ENCODE measurements at places on chromosomes 5 and 9. TPM values are rescaled to one million over a fixed set of nuclear protein-coding genes. Genes with fewer than 3 reads are reported as not detected.

- no peak overlapping the region for H3K4me3 ChIP-seq
- H3K27me3 ChIP-seq, result peaks cover 12% of the 10 kb centered on the region
- no peaks in the 10 kb centered on the region for H3K4me1 ChIP-seq
- DNase-seq, result no peak
- H3K36me3 ChIP-seq, result no peaks in the 10 kb centered on the region
- no peak overlapping the region for H3K27ac ChIP-seq
Observed at GRCh38 chr5:143770450-143770849, 41.5 kb upstream of the HMHB1 start.

GRCh38 chr9:2109069-2109650 lies 94.0 kb downstream of the SMARCA2 start:
- no peak overlapping the region for H3K4me3 ChIP-seq
- DNase-seq, result no peak
- H3K27ac ChIP-seq, result no peak overlapping the region

The PCDHA3 gene
- not detected for total RNA-seq

- no peaks in the 10 kb centered on the region for H3K36me3 ChIP-seq
- H3K27me3 ChIP-seq, result no peaks in the 10 kb centered on the region
- peak overlapping the region; percentile 2 for H3K4me3 ChIP-seq
- no peak overlapping the region for H3K27ac ChIP-seq
- DNase-seq, result no peak
- peaks cover 5% of the 10 kb centered on the region for H3K4me1 ChIP-seq
Observed at GRCh38 chr5:62093976-62094375, 212.0 kb upstream of the KIF2A start.

GRCh38 chr5:65076251-65076869 lies 307.6 kb downstream of the CWC27 start:
- H3K4me3 ChIP-seq, result no peak overlapping the region
- H3K27ac ChIP-seq, result no peak overlapping the region
- no peaks in the 10 kb centered on the region for H3K27me3 ChIP-seq
- H3K4me1 ChIP-seq, result peaks cover 8% of the 10 kb centered on the region

The CDX1 gene
- not detected for total RNA-seq

GRCh38 chr5:73857446-73857845 lies 231.4 kb downstream of the ARHGEF28 start:
- H3K27ac ChIP-seq, result no peak overlapping the region
- no peak overlapping the region for H3K4me3 ChIP-seq
- no peaks in the 10 kb centered on the region for H3K4me1 ChIP-seq
- DNase-seq, result no peak

The F2RL2 gene
- total RNA-seq, result not detected

Data from activated naive CD4-positive, alpha-beta T cell treated with anti-CD3 and anti-CD28 coated beads for 36 hours (primary cell).